ENCODE measurements at places on chromosomes 13 and 19.

DNA sequence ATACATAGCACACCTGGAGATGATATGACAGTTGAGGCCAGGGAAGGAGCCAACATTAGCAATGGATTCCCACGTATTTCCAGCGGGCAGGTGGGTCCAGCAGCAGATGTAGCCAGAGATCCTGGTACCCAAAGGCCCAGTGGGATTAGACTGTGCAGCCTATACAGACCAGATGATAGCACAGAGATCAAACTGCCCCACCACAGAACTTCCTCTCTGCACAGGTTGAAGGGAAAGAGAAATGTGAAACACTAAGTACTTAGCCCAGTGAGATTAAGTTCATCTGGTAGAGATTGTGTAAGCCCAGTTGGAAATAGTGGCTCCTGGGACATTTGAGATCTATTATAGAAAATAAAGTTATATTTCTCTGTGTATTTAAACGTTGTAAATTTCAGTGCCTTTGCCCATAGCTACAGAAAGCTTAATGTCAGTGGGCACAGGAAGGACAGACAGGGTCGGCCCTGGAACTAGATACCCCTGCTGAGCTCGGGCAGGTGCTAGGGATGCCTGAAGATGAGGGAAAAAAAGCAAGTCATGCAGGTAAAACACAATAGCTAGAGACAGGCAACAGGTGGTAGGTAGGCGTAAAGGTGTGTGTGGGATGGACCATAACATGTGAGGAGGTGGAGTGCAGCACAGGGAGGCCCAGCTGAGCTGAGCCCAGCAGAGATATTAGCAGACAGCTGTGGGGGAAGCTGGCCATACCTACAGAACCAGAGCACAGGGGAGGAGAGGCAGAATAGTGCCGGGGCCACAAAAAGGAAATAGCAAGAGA lies 27.3 kb upstream of the SPATA13 start:
- DNase-seq: no peak

GRCh38 chr19:17762505-17763229 lies 11.4 kb downstream of the FCHO1 start:
- DNase-seq: no peak

DNA sequence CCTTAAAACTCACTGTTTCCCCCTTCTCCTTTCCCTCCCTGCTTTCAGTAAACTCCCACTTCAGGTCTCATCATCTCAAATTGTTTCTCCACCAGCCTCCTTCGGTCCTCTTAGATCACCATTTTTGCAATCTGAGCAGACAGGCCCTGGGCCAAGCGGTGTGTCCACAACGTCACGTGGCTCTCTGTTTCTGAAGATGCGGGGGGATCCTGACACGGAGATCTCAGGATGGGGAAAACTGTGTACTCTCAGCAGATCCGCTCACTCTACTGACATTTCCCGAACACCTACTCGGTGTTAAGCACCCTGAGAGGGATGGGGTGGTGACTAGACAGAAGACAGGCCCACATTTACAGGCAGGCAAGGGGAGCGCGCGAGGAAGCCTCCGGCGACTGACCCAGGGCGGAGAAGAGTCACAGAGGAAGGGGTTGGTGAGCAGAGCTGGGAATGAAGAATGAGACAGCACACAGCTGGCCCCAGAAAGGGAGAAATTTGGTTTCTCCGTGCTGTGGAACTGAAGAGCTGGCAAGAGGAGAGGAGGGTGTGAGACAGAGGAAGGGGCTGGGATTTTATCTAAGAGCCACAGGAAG lies 38.8 kb downstream of the SERP2 start:
- no peak for DNase-seq

DNA sequence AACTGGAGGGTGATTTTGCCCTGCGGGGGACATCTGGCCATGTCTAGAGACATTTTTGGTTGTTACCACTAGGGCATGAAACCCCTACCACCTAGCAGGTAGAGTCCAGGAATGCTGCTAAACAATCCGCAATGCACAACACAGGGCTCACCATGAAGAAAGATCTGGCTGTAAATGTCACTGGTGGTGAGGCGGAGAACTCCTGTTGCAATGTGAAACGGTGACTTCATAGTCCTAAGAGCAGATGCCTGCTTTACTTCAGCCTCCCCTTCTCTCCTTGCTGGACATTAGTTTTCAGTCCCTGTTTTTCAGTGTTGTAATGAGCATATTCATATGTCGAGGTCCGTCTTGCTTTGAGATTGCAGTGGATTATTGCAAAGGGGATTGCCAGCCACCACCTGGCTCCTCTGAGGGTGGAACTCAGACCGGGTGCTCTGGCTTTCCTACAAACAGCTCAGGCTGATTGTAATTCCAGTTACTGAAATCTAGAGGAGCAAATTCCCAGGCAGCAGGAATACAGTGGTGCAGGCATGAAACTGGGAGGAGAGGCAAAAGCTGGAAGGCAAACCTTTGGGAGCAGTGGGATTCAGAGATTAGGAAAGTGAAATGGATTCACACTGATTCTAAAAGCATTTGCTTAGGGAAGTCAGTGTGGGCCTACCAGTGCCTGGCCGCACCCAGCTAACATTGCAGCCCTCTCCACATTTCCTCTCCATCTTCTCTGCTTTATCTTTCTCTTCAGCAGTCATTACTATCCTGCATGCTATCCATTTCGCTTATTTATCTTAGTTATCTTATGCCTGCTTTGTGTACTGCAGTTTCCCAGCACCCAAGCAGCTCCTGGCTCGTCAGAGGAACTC lies 76.1 kb upstream of the PCDH8 start:
- no peak for DNase-seq
